ENCODE measurements at places on chromosomes 4 and X. TPM values are rescaled to one million over a fixed set of nuclear protein-coding genes. Genes with fewer than 3 reads are reported as not detected.

The LONRF3 gene
- total RNA-seq = 0.16 TPM

The AFAP1 gene
- 0.15 TPM for total RNA-seq

The NXF2 gene
- total RNA-seq = not detected

The ATRX gene
- 51.9 TPM for total RNA-seq

The BEND4 gene
- total RNA-seq = 0.15 TPM

The PNMA6A gene
- not detected for total RNA-seq

The SLC34A2 gene
- total RNA-seq = 0.59 TPM

The RPL34 gene
- total RNA-seq = 1,927 TPM

The FDCSP gene
- total RNA-seq = not detected

The ANXA3 gene
- 1.1 TPM for total RNA-seq

The STS gene
- total RNA-seq = 5.3 TPM

The ADH1B gene
- total RNA-seq = 1.3 TPM

The TLR3 gene
- total RNA-seq = not detected

The CDKL2 gene
- not detected for total RNA-seq

The ETNPPL gene
- total RNA-seq = not detected

The GRPEL1 gene
- 44.1 TPM for total RNA-seq

The SMIM10 gene
- not detected for total RNA-seq

The PNMA6F gene
- total RNA-seq = not detected

The NPY1R gene
- total RNA-seq = not detected

All from GM12878 (cell line).